Activated CD4-positive, alpha-beta T cell treated with anti-CD3 and anti-CD28 coated beads, Interleukin-10, Interleukin-2, amounts not matched to agents 100 ng/mL and 50 ng/mL, durations not matched to agents 16 hours and 8 hours (primary cell): ENCODE measurements at places on chromosomes 12 and 14.

DNA sequence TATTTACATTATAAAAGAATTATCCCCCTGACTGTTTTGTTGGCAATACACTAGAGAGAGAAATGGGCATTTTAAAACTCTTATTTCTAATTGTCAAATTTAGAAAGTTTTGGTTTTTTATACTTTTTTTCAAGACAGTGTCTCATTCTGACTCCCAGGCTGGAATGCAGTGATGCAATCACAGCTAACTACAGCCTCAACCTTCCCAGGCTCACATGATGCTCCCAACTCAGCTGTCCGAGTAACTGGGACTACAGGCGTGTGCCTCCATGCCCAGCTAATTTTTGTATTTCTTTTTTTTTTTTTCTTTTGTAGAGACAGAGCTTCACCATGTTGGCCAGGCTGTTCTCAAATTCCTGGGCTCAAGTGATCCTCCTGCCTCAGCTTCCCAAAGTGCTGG lies 8.3 kb upstream of the OR11H6 start:
- no peak for DNase-seq

- no peak for DNase-seq
Observed at GRCh38 chr12:89523843-89524540, 604 bp downstream of the GALNT4 start.

- no peak for DNase-seq
Observed at GRCh38 chr12:12818701-12819100, 5.6 kb downstream of the DDX47 start.

DNA sequence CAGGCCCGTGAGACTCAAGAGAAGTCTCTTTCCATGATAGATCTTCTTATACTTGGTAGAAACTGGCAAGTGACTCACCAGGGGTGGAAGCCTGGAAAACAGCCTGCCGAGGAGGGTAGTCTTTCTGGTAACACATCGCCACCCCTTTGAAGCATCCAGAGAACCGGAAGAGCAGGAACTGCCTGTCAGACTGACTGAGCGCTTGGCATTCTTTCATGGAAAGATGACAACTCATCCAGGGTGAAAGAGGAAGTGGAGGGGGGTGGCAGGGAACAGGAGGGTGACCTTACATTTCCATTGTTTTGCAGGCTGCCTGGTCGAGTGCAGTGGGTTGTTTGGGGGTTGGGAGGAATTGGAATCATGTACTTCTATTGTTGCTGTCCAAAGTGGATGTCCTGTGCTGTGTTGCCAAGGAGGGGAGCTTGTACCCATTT lies 34.5 kb downstream of the PRKCH start:
- peak; percentile 61 for DNase-seq
